Head of caudate nucleus (tissue), 42 donors: ENCODE measurements at places on chromosomes 1 and 21.

GRCh38 chr1:203036537-203036936, 10.2 kb downstream of the PPFIA4 start:
- no peak for DNase-seq

DNA sequence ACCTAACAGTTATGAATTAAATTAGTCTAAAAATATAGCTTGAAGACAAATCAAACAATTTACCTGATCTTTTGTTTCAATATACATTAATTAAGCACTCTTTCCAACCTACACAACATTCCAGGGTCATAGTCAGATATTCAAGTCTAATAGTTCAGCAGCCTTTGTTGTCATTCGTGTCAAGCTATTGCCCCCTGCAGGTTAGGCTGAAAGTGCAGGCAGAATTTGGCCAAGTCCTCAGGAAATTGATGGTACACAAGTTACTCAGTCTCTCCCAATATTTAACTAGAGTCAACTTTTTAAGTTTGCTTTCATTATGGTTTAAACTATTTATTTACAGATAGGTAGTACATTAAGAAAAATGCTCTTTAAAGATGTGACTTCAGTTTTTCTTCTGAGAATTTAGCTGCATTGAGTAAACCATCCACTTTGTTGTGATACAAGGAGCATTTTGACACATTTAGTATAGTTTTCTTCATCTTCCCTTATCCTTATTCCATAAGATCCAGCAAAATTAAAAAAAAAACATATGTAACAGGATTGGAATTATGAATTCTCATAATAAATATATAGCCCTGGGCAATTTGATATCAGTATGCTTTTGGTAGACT, 130.3 kb upstream of the DPYD start:
- DNase-seq, result peak; percentile 90

- DNase-seq, result no peak
Observed at GRCh38 chr1:26419494-26419893, 8.9 kb downstream of the LIN28A start.

DNA sequence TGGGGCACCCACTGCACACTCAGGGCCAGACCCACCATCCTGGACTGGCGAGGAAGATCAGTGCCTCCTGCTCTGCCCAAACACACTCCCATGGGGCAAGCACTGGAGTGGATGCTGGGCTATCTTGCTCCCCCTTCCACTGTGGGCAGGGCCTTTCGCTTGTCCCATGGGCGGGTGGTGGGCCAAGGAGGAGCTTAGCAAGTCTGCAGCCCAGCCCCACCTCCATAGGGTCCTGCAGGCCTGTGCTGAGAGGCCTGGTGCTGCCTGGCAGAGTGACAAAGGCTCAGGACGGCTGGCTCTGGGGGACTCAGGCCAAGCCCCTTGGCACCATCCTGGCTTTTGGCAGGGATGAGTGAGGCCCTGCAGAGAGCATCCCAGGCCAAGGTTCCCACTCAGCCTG, 89.4 kb downstream of the PTPRU start:
- DNase-seq, result no peak

DNA sequence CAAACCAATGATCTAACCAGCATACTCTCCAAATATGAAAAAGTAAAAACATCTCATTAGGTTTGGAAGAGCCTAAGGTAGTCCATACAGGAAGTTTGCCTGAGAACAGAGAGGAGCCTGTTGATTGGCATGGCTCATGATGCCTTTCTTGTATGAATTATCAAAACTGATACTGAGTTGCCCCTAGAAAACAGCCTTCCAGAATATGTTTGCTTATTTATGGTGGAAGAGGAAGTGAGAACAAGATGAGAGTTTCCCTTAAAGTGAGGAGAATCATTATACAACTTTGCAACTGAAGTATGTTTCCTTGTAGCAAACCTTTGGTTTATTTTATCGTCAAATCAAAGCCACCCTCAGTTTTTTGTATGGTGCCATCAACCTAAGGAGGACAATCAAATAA, 23.8 kb upstream of the KIAA1614 start:
- DNase-seq, result no peak
